NCI-H2029 (cell line): ENCODE measurements at places on chromosomes 12 and 14.
A peak's percentile ranks its signal among the peaks of the same experiment; 100 is the strongest.

DNA sequence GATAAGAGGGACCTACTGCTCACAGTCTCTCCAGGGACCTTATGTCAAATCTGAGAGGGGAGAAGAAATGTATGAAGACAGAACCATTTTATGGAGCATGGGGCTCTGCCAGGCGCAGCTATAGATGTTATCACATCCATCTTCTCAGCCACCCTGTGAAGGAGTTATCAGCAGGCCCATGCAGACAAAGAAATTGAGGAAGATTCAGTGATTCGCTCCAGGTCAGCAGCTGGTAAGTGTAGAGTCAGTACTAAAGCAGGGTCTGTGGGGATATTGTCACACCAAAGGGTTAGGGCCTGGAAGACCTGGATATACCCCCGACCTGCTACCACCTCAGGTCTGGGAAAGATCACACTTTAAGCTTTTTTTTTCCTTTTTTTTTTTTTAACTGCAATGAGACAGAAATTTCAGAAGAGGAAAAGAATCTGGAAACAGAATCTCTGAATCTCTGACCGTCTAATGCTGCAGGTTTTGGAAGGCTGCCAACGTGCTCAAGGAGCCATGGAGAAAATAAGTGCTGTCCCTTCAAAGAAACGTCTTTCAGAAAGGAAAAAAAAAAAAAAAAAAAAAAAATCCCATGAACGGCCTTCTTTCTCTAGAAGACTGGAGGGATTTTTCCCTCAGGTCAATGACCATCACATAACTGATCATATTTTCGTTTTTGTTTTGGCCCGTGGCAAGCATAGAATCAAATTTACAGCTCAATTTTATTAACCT lies 73.3 kb upstream of the PLEKHG7 start:
- DNase-seq, result peak; percentile 10

GRCh38 chr14:94598816-94599655 lies 13.2 kb upstream of the SERPINA3 start:
- no peak for DNase-seq

GRCh38 chr14:30142216-30142615 lies 214.6 kb upstream of the PRKD1 start:
- DNase-seq, result no peak

GRCh38 chr12:9032202-9032964 lies 43.0 kb downstream of the KLRG1 start:
- DNase-seq, result no peak

GRCh38 chr14:77347751-77348150 lies 26.9 kb downstream of the GSTZ1 start:
- no peak for DNase-seq

DNA sequence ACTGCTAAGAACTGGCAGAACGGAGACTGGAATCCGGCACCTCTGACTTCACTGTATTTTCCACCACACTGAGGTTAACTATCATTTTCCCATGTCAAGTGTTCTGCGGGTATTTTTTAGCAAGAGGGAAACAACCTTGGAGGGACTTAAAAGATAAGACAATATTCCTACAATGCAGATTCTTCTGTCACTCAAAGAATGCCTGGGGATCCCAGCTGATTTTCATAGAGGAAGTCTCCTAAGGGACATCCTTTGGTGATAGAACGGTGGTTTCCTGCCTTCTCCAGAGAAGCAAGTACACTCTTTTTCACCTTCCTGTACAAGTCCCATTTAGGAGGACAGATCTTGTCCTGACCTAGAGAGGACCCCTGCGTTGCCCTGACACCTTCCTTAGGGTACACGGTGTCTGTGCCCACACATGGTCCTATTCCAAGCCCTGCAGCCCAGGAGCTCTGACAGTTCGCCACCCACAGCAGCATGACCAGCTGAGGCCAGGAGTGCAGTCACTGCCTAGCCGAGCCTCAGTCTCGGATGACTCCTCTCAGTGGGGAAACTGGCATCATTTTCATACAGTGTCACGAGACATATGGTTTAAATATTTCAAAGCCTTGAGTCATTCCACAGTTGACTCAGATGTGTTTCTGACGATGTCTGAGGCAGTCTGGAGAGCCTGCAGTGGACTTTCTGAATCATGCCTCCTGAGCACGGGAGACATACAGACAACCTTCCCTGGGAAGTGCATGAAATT lies 181.3 kb upstream of the FKBP4 start:
- no peak for DNase-seq

GRCh38 chr14:95071649-95072280 lies 85.6 kb downstream of the DICER1 start:
- no peak for DNase-seq

- peak; percentile 73 for DNase-seq
These were observed 271.0 kb upstream of the RTL1 start for GRCh38 chr14:101174522-101174838.

- DNase-seq, result no peak
These were observed 105.0 kb upstream of the METAP2 start for GRCh38 chr12:95368931-95369330.

- DNase-seq, result no peak
These were observed 1.1 kb downstream of the CYP46A1 start for GRCh38 chr14:99685151-99685591.

GRCh38 chr12:57496822-57497221 lies 9.0 kb downstream of the MARS1 start:
- no peak for DNase-seq

GRCh38 chr14:29810682-29811081 lies 117.0 kb downstream of the PRKD1 start:
- DNase-seq, result peak; percentile 35

GRCh38 chr12:117567644-117568216 lies 206.3 kb upstream of the NOS1 start:
- DNase-seq, result no peak

- no peak for DNase-seq
These were observed 125.3 kb downstream of the SLC15A4 start for GRCh38 chr12:128698301-128698972.

DNA sequence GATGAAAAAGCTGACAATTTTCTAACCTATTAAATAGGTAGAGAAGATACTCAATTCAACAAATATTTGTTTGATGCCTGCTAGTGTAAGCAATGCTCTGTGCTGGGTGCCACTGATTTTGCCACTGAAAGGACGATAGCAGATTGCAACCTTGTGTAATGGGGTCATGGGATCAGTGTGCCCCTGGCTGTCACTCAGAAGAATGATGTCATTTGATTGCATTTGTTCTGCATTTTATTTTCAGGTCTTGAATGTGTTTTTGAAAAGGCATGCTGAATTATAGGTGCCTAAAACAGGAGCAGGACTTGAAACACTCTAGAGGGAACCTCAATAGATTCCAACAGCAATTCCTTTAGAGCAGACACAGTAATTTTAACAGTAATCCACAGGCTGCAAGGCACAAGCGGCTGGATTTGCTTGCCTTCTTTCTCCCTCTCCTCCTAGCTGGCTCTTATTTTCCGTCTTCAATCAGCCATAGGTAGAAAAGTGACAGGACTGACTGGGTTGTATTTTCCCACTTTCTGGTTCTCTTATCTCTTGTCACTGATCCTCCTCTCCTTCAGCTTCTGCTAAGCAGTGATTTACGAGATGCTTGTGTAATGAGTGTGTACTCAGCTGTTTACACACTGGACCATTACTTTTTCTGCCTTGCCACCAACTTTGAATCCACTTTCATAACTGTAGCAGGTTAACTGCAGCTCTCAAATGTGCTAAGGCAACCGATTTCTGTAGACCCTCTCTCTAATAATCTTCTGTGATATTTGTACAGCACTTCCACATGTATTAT lies 4.1 kb downstream of the PLXNC1 start:
- DNase-seq, result no peak

GRCh38 chr12:100688451-100688864 lies 106.1 kb upstream of the ANO4 start:
- DNase-seq, result peak; percentile 61

DNA sequence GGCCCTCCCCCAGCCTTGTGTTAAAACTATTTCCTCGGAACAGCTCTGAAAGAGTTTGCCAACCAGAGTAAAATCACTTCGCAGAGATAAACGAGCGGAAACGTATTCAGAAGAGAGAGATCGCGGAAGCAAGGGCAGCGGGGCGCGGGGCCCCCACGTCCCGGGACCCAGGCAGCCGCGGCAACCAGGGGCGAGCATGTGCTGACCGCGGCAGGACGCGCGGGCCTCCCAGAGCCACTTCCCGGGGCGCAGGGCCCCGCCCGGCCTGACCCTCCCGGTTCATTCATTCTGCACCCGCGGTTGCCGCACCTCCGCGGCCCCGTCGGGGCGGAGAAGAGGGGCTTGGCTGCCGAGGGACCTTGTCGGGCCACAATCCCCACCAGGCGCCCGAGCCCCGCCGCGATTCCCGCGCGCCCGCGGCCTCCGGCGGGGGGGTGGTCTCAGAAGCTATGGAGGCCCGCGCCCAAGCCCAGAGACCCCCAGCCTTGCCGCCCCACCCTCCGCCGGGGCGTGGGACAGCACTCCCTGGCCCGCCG lies 598 bp downstream of the UBE2N start:
- DNase-seq, result no peak

DNA sequence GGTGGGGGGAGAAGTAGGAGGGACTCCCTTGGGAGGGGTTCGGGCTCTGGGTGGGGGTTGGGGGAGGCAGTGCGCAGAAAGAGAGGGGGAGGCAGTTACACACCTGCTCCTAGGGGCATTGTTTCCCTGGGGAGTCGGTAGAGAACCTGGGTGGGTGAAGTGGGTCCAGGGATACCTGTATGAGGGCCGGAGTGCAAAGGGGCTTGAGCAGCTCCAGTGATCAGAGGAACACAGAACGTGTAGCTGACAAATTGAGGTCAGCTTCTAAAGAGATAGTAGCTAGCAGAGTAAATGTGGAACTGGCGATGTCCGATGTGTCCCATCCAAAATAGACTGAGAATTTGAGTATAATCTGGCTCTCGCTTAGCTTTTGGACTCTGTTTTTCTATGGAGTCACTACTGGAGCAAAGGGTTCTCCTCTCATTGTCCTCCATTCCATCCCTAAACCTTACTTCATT lies 502 bp downstream of the SMARCD1 start:
- DNase-seq, result no peak

- DNase-seq, result no peak
These were observed 187.9 kb downstream of the PIWIL1 start for GRCh38 chr12:130525384-130526172.

- DNase-seq, result no peak
These were observed 12.8 kb upstream of the PIP4K2C start for GRCh38 chr12:57577981-57578758.

DNA sequence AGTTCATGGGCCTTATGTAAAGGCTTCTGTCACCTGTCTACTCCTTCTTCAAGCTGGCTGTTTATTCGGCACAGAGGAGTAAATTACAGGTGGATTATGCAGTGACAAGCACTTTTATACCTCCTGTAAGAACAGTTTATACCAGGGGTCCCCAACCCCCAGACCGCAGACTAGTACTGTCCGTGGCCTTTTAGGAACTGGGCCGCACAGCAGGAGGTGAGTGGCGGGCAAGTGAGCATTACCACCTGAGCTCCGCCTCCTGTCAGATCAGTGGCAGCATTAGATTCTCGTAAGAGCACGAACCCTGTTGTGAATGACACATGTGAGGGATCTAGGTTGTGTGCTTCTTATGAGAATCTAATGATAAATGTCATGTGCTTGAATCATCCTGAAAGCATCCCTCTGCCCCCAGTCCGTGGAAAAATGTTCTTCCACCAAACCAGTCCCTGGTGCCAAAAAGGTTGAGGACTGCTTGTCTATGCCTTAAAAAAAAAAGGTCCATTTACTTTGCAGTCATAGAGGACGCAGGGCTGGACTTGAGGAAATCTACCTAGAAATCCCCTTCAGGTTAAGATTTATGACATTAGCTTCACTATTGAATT lies 78.8 kb downstream of the ETV6 start:
- no peak for DNase-seq

DNA sequence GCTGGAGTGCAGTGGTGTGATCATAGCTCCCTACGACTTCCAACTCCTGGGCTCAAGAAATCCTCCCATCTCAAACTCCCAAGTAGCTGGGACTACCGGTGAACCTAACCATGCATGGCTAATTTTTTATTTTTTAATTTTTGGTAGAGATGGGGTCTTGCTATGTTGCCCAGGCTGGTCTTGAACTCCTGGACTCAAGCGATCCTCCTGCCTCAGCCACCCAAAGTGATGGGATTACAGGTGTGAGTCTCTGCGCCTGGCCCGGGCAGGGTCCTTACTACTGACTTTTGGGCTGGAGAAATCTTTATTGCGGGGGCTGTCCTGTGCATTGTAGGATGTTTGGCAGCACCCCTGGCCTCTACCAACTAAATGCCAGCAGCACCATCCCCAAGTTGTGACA lies 44.4 kb upstream of the MED13L start:
- no peak for DNase-seq

DNA sequence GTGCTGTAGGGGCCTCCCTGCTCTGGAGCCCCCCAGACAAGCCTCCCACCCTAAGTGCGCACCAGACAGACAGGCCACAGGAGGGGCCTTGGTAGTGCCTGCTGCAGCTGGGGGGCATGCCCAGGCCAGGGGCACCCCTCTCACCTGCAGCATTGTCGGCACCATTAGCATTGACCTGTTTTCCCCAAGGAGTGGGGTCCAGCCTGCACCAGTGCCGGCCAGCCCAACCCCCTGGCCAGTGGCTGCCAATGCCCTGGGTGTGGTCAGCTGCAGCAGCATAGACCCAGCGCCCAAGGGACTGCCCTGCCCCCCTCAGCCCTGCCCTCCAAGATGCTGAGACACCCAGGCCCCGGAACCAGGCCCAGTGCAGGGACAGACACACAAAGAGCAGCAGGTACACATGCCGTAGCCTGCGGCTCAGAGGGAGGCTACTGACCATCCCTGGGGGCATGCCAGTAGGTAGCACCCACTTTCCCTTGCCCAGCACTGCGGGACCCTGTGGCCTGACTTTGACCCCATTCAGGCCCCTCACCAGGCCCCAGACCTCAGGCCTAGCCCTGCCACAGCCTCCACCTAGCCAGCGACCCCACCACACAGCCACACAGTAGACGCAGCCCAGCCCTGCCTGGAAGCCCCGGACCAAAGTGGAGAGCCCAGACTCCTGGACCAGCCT lies 1.0 kb downstream of the AHNAK2 start:
- no peak for DNase-seq

GRCh38 chr14:106201376-106201775 lies 675.0 kb downstream of the TMEM121 start:
- DNase-seq, result no peak

DNA sequence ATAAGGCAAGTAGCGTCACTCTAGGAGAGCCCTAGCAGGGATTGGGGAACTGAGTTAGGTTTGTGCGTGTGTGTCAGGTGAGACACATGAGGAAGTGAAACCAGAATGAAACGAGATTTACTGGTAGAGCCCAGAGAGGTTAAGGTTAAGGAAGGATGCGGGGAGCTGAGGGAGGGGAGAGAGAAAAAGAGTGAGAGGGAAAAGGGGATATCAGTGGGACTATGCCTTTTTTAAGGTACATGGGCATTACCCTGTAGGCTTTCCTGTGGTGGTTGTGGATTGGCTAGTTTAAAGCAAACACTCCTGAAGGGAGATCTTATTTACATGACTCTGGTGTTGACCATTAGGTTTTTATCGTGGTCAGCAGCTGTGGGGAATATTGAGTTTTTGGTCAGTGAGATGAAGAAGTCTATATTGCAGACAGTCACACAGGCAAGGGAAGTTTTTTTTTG lies 13.9 kb downstream of the ZDHHC17 start:
- no peak for DNase-seq

- DNase-seq, result no peak
These were observed 905.3 kb upstream of the MDGA2 start for GRCh38 chr14:48580692-48581091.
